ENCODE measurements at places on chromosomes 5 and 9.

DNA sequence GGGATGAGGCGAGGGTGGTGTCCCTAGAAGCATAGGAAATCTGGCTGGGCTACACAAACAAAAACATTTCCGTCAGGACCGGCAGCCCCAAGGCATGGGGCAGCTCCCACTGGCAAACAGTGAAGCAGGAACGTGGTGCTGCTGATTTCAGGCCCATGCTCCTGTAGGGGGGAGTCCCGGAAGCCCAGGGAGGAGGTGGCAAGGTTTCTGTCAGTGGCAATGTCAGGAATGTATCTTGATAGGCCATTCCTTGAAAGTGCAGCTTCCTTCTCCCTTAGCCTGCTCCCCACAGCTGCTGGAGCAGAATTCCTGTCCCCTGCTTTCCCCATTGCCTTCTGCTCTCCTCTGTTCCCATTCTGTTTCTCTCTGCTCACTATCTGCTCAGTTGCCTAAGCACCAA lies 42.4 kb downstream of the MRRF start:
- DNase-seq = no peak

- no peak for DNase-seq
Measured at GRCh38 chr9:75487856-75488718, 399.8 kb downstream of the OSTF1 start.

DNA sequence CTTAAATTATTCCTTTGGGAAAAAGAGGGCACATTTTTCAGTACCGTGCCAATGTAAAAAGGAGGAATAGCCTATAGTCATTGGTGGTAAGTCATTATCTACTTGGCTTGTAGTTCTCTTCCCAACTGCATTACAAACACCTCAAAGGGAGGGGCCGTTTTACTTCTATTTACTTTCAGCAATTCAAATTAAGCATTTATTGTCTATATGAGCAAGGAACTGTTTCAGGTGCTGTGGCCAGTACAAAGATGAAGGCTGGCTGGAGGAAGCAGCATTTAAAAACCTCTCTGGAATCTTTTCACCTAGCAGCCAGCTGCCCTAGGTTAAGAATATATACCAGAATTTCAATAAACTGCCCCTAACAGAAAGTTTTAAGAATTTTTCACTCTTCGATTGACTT lies 48.9 kb downstream of the SEMA6A start:
- DNase-seq = no peak

DNA sequence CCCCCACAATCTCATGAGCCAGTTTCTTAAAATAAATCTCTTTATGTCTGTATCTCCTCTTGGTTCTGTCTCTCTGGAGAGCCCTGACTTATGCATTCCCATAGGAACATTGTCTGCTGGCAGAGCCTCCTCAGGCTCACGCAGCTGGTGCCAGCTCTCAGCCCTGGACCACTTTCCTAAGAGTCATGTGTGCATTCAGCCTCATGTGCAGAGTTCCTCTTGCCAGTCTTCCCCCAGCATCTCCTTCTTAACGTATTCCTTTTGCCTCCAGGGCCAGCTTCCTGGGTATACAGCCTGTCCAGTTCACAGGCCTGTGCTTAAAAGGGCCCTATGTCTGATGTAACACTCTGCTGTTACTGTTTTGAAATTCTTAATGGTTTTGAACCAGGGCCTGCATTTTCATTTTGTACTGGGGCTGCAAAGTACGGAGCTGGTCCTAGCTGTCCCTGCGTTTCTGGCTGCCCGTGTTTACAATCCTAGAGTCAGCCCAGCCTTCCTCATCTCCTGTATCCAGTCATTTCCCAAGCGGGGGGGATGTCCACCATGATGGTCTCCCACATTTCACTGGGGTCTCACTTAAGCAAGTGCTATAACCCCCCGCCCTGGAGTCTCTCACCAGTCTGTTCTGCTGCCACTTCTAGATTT lies 18.1 kb downstream of the ANKRD33B start:
- DNase-seq = no peak

DNA sequence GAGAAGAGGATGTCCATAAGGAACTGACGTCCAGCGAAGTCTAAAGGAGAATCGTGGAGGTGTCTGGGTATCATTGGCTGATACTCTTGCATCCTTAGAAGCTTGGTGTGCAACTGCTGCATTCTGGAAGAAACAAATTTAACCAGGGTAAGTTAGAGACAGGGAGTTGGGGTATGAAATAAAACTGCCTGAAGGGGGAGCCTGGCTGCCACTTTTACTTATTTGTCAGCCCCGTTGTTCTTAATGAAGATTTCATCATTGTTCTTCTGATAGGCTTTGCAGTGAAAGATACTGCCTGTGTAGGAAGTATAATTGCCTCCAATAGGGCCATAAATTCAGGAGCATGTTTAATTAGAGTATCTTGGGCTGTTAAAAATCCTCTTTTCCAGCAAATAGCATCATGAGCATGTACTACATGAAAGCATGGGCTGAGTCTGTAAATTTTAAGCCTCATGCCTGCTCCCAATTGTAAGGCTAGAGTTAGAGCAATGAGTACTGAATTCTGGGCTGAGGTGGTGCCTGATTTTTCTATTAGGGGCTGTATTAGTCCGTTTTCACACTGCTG lies 1264.5 kb upstream of the ACO1 start:
- peak; percentile 14 for DNase-seq

GRCh38 chr9:105431424-105432246 lies 16.2 kb upstream of the FSD1L start:
- no peak for DNase-seq

GRCh38 chr5:7015586-7016256 lies 302.5 kb downstream of the TENT4A start:
- no peak for DNase-seq

GRCh38 chr5:74226716-74227485 lies 413.6 kb downstream of the ENC1 start:
- no peak for DNase-seq

DNA sequence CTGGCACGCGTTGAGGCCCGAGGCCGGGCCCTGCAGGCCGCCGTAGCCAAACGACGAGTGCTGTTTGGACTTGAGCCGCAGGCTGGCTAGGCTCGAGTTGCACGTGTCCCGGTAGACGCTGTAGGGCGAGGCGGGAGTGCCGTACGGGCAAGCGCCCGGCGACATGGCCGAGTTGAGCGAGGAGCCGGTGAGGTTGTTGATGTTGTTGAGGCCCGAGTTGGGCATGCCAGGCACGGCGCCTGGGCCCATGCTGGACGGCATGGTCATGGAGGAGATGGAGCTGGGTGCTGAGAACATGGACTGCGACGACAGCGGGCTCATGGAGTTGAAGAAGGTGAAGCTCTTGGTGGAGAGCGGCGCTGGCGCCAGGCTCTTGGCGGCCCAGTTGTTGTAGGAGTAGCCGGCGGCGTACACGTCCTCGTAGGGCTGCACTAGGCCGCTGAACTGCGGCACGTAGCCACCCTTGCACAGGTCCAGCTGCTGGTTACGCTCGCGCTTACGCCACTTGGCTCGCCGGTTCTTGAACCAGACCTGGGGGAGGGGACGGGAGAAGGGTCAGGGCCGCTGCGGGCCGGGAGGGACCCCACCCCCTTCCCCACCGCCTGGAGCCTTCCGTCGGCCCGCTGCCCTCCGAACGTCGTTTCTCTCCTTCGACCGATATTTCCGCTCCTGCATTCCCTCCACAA lies 5.1 kb downstream of the PITX1 start:
- no peak for DNase-seq

GRCh38 chr9:98572054-98572627 lies 136.6 kb downstream of the GABBR2 start:
- DNase-seq = no peak

GRCh38 chr5:154829589-154830218 lies 20.7 kb downstream of the FAXDC2 start:
- no peak for DNase-seq

- peak; percentile 66 for DNase-seq
Measured at GRCh38 chr9:25964239-25964638, 286.0 kb upstream of the TUSC1 start.

DNA sequence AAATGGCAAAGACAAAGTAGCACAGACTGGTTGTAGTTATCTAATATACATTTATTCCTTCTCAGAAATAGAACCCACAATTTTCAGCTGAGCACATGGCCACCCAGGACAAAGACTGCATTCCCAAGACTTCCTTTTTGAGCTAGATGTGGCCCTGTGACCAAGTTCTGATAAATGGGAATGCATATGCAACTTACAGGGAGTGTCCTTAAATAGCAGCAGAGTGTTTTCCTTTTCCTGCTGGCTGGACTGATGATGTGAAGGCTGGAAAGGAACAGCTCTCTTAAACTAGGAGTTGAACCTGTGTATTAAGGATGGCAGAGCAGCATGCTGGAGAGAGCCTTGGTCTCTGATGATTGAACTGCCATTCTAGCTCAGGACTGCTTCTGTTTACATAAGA lies 74.7 kb upstream of the TNPO1 start:
- DNase-seq = no peak

- DNase-seq = no peak
Measured at GRCh38 chr5:130836729-130837649, 328.1 kb downstream of the HINT1 start.

- DNase-seq = peak; percentile 12
Measured at GRCh38 chr9:135602789-135603481, 36.4 kb downstream of the GLT6D1 start.

DNA sequence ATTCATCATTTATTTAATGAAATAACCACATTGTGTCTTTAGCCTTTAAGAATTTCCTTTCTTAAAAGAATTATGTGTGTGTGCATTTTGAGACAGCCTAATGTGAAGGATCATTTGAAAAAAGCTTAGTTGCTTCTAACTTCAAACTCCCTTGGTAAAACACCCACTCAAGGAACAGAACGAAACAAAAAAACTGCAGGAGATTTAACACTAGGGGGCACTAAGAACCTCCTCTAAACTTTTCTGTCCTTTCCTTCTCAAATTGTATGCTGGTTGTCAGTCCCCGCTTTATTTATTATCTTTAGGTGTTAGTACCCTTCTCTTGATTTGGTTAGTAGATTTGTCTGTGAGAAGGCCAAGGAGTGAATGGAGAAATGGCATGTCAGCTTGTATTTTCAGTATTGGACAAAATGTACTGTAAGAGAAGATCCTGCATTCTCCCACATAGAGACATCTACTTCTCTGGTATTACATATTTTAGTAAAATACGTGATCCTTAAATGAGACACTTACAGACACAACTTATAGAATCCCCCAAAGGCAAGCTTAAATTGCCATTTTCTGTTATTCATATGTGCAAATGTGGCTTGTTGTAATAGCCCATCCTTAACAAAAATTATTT lies 229.7 kb downstream of the MRPS30 start:
- DNase-seq = no peak

DNA sequence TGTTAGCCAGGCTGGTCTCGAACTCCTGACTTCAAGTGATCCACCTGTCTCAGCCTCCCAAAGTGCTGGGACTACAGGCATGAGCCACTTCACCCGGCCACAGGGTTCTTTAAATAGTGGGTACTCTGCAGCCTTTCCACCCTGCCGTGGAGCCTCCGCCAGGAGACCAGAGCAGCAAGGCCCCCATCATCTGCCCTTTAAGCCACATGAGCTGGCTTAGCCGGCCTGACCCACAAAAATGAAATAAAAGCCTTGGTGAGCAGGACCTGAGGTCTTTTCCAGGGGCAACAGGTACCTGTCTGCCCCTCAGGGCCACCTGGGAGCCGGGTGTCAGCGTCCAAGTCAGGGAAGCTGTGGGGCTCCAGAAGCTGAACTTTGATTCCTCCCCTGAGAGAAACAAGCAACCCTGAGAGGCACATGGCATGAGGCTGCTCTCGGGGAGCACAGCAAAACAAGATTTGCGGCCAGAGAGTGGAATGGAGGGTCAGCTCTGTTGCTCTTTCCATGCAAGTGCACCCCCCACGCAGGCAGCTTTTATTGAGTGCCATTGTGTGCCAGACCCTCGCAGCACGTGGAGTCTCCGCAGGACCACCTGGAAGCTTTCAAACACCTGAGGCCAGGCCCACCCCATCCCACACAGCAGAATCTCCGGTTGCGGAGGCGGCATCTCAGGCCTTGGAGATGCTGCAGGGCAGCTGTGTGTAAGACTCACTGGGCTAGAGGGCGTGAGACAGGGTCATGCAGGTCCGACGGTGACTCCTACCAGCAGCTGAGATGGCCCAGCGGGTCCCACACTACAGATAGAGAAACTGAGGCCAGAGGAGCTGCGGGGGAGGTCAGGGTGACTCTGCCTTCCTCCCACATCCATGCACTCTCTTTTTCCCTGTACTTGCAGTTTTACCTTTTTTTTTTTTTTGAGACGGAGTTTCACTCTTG lies 4.8 kb upstream of the WNK2 start:
- no peak for DNase-seq

- no peak for DNase-seq
Measured at GRCh38 chr5:97046270-97046982, 96.0 kb downstream of the LIX1 start.

- DNase-seq = no peak
Measured at GRCh38 chr5:36252722-36253365, 11.1 kb upstream of the NADK2 start.
